ENCODE measurements at places on chromosomes 16 and 17. TPM values are rescaled to one million over a fixed set of nuclear protein-coding genes. Genes with fewer than 3 reads are reported as not detected.

The IL21R gene
- total RNA-seq = 0.69 TPM

The TP53TG3B gene
- not detected for total RNA-seq

The DNAH3 gene
- 3.7 TPM for total RNA-seq

The TMEM92 gene
- not detected for total RNA-seq

The ACLY gene
- total RNA-seq = 171 TPM

The ZPBP2 gene
- total RNA-seq = not detected

The SOST gene
- total RNA-seq = 0.23 TPM

The ATAD5 gene
- 7.6 TPM for total RNA-seq

The TBC1D3 gene
- total RNA-seq = not detected

The CDH13 gene
- total RNA-seq = 42.7 TPM

The ITGAL gene
- total RNA-seq = 1.2 TPM

The SOX8 gene
- total RNA-seq = 49.4 TPM

The C1QL1 gene
- 8.3 TPM for total RNA-seq

The FAM20A gene
- 3.0 TPM for total RNA-seq

The NPIPA5 gene
- 3.5 TPM for total RNA-seq

The ABCC6 gene
- 0.23 TPM for total RNA-seq

The IRX6 gene
- total RNA-seq = 0.69 TPM

The ITGAD gene
- not detected for total RNA-seq

The SLC5A10 gene
- not detected for total RNA-seq

The TNS4 gene
- not detected for total RNA-seq

The TP53 gene
- total RNA-seq = 10.6 TPM

The SLC47A1 gene
- 0.92 TPM for total RNA-seq

The CMTM2 gene
- total RNA-seq = not detected

The SPNS2 gene
- 16.6 TPM for total RNA-seq

The CHST6 gene
- total RNA-seq = 5.3 TPM

The MYH11 gene
- total RNA-seq = 0.23 TPM

The TRPV2 gene
- total RNA-seq = 11.1 TPM

The DDX52 gene
- 33.7 TPM for total RNA-seq

The NPTX1 gene
- 6.7 TPM for total RNA-seq

The TTLL6 gene
- total RNA-seq = 0.46 TPM

The KRTAP4-16 gene
- not detected for total RNA-seq

The KRT32 gene
- not detected for total RNA-seq

The TBC1D3K gene
- not detected for total RNA-seq

The TMC8 gene
- total RNA-seq = 0.92 TPM

The BCAR1 gene
- total RNA-seq = 25.8 TPM

The ADAMTS18 gene
- 7.4 TPM for total RNA-seq

The TEX19 gene
- not detected for total RNA-seq

The LPO gene
- 0.23 TPM for total RNA-seq

The KRT20 gene
- total RNA-seq = not detected

The FAM171A2 gene
- 51.4 TPM for total RNA-seq

The CPHXL2 gene
- not detected for total RNA-seq

The SCGB1C2 gene
- total RNA-seq = not detected

The NACA2 gene
- total RNA-seq = not detected

The SPATA32 gene
- not detected for total RNA-seq

The PERCC1 gene
- not detected for total RNA-seq

The CDYL2 gene
- total RNA-seq = 24.9 TPM

The TEX14 gene
- total RNA-seq = 0.69 TPM

The NRN1L gene
- total RNA-seq = not detected

The CCT6B gene
- 3.9 TPM for total RNA-seq

The KRTAP3-1 gene
- not detected for total RNA-seq

All from diencephalon (tissue), 1 donor.